ENCODE measurements at places on chromosomes 5 and 9.

DNA sequence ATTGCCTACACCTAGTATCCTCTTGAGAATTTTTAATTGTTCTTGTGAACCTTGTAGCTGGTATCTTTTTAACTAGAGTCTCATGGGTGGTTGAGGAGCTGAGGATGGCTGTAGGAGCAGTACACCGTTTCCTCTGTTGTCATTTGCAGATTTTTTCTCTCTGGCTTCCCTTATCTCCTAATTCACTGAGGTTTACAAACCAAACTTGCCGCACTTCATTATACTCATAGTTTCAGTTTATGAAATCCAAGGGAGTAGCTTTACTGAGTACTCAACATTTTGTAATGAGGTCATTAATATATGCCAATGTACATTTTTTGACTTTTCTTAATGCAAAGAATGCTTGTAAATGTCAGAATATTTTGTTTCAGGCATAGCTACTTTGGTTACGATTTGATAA is 154.2 kb downstream of the CCDC171 start:
- DNase-seq: no peak

DNA sequence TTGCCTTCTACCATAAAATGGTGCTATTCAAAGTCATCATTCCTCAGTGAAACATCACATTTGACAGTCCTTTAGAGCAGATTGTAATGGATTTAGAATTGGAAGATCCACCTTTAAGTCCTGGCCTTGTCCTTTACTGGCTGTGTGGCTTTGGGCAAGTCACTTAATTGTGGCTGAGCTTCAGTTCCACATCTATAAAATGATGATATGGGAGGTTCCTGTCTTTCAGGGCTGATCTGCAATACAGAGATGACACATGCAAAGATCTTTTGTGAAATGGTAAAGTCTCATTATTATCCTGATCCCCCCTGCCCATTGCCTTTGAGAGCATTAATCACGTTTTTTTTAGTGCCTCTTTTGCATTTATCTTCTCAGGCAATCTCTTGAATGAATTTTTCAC is 58.2 kb downstream of the ZFAND5 start:
- no peak for DNase-seq

DNA sequence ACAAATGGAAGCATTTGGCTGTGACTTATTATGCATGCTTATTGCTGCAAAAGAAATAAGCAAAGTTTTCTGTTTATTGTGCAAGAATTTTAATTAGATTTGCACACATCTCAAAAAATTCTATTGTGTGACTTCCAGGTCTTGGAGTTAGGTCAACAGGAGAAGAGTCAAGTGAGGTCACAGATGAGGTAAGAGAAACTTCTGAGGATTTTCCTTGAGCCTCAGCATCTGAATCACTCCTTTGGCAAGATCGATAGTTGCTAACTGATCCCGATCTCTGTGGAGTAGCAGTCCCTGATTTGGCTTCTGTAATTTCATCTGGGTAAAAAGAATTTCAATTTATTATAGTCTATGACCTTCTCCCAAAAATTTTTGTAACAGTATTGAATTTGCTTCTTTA is 6.9 kb upstream of the TTC33 start:
- DNase-seq: no peak

- DNase-seq: no peak
These were observed 35.0 kb upstream of the UNC5A start for GRCh38 chr5:176775409-176775808.

DNA sequence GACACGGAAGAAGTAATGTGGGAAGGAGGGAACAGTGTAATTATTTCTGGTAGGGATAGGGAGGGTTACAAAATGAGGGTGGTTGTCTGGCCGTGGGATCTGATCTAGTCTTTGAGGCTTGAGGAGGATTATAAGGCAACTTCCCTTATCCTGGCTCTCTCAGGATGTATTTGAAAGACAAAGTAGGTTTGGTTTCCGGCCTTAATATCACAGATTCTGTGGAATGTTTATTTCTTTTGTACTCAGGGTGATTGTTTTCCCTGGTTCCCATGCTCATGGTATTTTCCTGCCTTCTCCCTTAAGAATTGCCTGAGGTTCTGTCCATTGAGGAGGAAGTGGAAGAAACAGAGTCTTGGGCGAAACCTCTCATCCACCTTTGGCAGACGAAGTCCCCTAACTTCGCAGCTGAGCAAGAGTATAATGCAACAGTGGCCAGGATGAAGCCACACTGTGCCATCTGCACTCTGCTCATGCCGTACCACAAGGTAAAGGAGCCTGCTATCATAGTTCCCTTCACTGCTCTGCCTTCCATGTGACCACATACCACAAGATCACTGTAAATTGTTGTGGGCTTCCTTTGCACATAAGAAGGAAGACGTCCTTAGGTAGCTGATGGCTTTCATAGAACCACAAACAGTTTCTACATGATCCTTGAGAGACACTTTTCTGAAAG is 253.8 kb downstream of the KDM4C start:
- DNase-seq: peak; percentile 19

GRCh38 chr9:136762221-136762691 is 2.1 kb downstream of the LCN15 start:
- DNase-seq: no peak

GRCh38 chr5:52754051-52754450 is 33.7 kb upstream of the ITGA1 start:
- no peak for DNase-seq

GRCh38 chr5:179294891-179295777 is 50.1 kb downstream of the ADAMTS2 start:
- DNase-seq: no peak
